ENCODE measurements at places on chromosomes 12 and 14.

- DNase-seq, result no peak
These were observed 3.9 kb upstream of the MEG3 start for GRCh38 chr14:100822013-100822412.

DNA sequence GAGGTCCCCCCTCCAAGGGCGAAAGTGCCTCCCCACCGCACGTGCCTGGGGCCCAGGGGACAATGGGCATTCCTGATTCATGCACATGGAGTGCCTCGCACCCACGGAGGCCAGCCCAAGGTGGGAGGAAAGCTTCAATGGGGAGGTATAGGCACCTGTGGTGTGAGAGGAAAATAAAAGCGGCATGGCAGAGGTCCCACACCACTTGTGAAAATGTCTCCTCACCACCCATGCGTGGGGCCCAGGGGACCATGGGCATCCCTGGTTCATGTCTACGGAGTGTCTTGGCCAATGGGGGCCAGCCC lies 384.7 kb downstream of the ALG10 start:
- DNase-seq, result no peak

DNA sequence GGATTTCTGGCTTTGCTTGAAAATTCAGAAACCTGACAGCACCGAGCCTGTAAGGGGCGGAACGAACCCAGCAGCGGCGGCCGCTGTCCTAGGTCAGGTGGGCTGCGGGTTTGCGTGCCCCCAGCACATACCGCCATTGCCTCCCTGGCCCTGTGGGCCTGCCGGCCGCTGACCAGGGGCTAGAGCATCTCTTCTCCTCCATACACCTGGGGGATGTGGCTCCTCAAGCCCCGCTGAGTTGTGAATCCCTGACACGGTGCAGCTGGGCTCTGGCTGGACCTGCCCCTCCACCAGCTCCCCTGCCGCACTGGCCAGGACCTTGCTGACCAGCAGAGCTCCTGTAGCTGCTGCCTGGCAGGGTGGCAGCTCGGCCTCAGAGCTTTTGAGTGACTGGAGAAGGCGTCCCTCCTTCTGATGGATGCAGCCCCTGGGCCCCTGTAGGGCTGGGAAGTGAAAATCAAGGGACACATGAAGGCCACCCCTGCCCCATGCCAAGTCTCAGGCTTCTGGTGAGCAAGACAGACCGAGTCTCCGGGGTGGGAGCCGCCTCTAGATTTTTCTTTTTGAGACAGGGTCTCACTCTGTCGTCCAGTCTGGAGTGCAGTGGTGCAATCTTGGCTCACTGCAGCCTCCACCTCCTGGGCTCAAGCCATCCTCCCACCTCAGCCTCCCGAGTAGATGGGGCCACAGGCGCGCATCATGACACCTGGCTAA lies 184.9 kb upstream of the SFSWAP start:
- DNase-seq, result no peak

DNA sequence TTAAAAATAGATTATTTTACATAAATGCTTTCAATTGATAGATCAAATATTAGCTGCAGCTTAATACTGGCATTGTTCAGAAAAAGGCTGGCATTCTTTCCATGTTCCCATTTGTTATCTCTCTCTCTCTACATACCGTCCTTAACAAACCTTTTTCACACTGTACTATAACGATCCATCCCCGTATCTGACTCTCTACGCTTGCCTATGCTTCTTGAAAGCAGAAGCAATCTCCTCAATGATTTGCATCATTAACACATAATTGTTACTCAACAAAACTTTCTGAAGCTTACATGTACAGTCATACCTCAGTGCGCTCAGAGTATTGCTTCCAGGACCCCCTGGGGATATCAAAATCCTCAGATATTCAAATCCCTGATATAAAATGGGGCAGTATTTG lies 89.7 kb downstream of the TMTC1 start:
- DNase-seq, result no peak
